EH (cell line): ENCODE measurements at places on chromosomes 12 and 14.

GRCh38 chr14:87067591-87067990, 925.4 kb downstream of the GALC start:
- no peak for DNase-seq

GRCh38 chr14:21990116-21990515, 316.5 kb upstream of the OR4E1 start:
- no peak for DNase-seq

GRCh38 chr12:24553259-24553658, 395.6 kb downstream of the BCAT1 start:
- DNase-seq: no peak

DNA sequence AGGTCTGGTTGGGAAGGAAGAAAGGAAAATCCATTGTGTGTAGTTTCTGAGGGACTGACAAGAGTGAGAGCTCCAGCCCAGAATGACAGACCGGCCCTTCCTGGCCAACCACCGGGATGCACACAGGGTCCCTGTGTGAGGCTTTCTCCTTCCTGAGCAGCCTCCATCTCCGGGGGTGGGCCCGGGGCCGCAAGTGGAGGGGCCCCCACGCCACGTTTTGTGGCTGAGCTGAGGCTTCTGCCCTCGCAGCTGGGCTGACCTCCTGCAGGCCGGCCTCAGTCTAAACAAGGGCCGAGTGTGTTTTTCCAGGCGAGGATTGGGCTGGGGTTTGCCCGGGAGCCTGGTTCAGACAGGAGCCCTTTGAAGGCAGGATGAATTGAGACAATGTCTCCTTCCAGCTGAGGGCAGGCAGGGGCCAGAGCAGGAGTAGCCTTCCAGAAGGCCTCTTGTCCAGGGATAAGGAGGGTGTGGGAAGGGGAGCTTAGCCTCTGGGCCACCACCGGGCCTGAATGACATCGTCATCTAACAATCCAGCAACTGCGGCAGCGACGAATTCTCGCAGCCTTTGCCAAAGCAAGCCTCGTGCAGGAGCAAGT, 96.5 kb upstream of the NCOR2 start:
- no peak for DNase-seq

GRCh38 chr12:103680591-103681141, 93.6 kb downstream of the STAB2 start:
- DNase-seq: no peak

GRCh38 chr12:12091977-12092663, 21.4 kb downstream of the BCL2L14 start:
- no peak for DNase-seq

GRCh38 chr12:52139579-52140062, 52.2 kb downstream of the KRT80 start:
- DNase-seq: peak; percentile 31

- no peak for DNase-seq
Observed at GRCh38 chr12:93460003-93460402, 7.3 kb upstream of the MRPL42 start.

DNA sequence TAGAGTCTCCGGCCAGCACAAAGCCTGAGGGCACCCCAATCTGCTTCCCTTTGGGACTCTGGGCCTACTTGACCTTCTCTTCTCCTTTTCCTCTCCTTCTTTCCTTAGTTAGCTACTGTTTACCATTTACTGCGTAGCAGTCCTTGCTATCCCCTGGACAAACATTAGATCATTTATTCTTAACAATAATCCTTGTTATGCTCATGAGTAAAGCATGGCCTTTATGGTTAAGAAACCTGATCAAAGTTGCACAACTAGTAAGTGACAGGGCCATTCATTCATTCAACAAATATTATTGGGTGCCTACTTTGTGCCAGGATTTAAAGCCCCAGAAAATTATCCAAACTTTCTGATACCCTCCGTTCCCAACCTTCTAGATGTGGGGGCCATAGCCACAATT, 3.2 kb upstream of the HDAC7 start:
- DNase-seq: no peak

DNA sequence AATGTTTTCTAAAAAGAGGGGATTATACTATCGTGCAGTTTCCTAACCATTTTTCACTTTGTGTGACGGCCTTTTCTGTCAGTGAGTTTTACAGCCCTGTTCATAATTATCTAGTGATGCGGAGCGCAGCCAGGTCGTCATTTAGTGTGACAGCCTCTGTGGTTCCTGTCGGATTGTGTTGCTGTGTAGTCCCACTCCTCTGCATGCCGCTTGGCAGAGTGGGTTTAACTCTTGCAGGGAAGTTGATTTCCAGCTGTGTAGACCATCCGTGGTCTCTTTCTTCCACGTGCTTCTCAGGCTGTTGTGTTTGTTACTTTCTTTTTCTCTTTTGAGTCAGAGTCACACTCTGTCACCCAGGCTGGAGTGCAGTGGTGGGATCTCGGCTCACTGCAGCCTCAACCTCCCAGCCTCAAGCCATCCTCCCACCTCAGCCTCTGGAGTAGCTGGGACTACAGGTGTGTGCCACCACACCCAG, 8.6 kb downstream of the RAN start:
- peak; percentile 7 for DNase-seq

- no peak for DNase-seq
Observed at GRCh38 chr14:79862045-79862444, 349.3 kb downstream of the DIO2 start.

GRCh38 chr12:66131067-66131688, 628 bp upstream of the LLPH start:
- DNase-seq: no peak

DNA sequence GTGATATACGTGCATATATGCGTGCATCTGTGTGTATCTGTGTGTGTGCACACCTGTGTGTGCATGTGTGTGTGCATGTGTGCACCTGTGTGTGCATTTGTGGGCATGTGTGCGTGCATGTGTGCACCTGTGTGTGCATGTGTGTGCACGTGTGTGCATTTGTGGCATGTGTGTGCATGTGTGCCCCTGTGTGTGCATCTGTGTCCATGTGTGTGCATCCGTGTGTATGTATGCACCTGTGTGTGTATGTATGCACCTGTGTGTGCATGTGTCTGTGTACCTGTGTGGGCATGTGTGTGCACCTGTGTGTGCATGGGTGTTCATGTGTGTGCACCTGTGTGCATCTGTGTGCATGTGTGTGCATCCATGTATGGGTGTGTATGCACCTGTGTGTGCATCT, 167.8 kb upstream of the SFSWAP start:
- no peak for DNase-seq

- DNase-seq: no peak
Observed at GRCh38 chr14:88975926-88976325, 151.5 kb downstream of the TTC8 start.

DNA sequence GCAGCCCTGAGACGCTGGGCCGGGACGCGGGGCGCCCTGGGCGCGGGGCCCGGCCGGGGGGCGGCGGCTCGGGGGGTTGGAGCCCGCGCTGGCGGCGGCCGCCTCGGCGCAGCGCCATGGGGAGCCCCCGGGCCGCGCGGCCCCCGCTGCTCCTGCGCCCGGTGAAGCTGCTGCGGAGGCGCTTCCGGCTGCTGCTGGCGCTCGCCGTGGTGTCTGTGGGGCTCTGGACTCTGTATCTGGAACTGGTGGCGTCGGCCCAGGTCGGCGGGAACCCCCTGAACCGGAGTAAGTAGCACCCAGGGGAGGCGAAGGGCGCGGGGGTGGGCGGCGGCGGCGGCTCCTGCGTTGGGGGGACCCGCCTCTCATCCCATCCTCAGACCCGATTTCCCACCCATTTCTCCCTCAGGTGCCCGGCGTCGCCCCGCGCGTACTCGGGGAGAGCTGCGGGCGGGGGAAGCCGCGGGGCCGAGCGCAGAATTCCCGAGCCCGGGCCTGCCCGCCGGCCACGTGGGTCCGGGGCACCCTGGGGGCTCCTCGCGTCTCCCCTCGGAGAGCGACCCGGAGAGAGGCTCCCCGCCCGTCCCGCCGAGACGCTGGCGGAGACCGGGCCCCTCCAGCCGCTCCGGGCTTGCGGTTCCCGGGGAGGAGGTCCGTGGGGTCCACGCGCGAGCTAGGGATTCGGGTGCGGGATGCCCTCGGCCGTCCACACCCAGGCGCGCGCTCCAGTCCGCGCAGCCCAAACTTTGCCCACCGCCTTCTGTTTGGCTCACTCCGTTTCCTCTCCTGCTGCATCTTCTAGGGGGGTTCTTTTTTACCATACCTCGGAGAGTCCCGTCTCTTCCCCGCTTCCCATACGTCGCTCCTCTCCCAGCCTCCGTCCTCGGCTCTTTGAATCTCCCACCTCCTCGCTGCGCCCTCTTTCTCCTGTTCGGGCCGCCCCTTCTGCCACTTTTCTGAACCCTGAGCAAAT, 807 bp downstream of the B4GALNT3 start:
- peak; percentile 15 for DNase-seq

- no peak for DNase-seq
Observed at GRCh38 chr14:73817020-73817655, 34.5 kb upstream of the PTGR2 start.

GRCh38 chr14:31142455-31143087, 65.0 kb downstream of the HECTD1 start:
- no peak for DNase-seq

GRCh38 chr12:74963867-74964331, 245.7 kb downstream of the KCNC2 start:
- DNase-seq: no peak

GRCh38 chr14:23055621-23056144, 1.6 kb downstream of the CDH24 start:
- DNase-seq: peak; percentile 46

DNA sequence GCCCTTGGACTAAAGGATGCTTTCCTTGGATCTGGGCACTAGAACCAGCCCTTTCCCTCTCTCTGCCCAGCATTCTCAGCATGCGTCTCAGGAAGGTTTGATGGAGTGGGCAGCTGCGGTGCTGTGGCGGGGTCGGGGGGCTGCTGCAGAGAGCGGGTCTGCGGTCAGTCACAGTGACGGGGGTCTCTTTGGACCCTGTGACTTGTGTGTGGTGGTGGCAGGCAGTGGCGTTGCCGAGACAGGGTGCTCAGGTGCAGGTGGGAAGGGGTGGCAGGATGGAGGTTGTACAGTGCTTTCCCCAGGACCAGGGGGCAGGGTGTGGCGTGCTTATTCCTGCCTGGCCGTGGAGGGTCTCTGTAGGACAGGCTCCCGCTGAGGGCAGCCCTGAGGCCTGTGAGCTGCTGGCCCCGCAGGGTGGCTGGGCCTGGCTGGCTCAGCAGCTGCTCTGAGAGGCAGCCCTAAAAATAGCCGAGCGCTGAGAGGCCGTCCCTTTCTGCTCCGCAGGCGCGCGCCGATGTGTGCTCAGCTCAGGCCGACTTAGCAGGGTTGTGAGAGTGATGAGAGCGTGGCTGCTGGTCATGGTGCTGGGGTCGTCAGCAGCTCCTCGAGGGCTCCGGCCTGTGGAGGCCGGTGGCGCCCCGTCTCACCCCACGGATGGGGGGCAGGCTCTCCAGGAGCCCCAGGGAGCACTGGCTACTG, 9.7 kb downstream of the PACS2 start:
- DNase-seq: no peak

DNA sequence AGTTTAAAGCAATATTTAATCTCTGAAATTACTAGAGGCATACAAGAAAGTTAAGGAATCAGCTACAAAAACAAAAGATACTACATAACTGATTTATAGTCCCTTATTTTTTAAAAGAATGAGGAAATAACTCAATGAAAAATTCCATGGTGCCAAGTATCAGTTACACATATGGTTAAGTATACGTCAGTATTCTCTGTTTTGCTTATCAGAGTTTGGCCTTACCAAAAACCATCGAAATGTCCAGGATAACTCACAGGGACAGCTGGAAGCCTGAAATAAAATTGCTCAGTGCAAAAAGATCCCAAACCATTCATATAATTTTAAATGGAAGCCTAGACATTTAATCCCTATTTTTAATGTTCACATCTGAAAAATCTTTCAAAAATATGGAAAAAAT, 3.6 kb downstream of the CFL2 start:
- peak; percentile 71 for DNase-seq

GRCh38 chr14:61640158-61641136, 54.9 kb upstream of the HIF1A start:
- DNase-seq: peak; percentile 46

DNA sequence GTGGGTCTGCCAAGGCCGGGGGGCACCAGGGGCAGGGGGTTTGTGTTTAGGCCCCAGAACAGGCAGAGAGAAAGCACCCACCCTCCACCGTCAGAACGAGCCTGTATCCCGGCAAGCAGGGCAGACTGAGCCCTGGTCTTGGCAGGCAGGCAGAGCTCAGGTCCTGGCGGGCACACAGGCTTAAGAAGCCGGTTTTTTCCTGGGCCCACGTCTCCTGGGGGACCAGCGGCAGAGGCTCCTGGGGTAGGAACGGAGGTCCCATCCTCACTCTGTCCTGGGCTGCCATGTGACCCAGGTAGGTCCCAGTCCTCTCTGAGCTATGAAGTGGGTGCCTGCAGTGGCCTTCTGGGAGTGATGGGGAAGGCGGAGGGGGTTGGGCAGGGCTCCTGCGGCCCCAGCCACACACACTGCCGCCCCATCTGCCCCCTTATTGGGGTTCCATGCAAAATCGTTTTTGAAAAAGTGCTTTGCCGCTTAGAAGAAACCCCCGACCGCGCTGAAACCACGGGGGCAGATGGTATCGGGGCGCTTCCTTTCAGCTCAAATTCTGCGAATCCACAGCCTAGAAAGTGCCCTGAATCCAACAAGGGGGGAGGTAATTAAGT, 24.2 kb downstream of the SH2B3 start:
- DNase-seq: no peak

DNA sequence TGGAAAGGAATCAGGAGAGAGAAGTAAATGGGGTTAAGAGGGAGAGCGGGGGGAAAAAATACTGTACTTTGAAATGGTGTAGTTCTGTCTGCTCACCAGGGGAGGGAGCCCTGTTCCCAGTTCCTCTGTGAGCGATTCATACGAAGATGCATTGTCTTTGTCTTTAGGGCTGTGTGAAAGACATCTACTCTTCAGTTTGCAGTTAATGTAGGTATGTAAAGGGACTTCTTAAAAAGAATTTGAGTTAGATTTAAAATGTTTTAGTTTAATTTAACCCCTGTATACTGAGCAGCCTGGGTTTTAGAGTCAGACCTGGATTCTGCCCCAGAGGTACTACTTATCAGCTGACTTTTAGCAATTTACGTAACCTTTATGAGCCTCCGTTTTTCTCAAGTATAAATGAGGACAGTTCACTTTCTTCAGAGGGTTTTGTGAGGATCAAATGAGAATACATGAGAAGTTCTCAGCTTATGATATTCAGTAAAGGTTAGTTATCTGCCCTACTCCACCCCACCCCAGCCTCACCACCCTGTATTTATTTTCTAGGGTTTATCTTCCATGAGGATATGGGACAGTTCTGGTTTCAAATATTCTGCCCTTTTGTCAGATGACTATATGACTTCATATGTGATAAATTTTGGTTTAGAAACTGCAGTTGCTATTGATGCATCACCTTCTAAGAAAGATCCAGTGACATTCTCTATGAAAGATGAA, 82.5 kb upstream of the EVL start:
- DNase-seq: peak; percentile 73

GRCh38 chr14:99067141-99067920, 204.7 kb downstream of the BCL11B start:
- no peak for DNase-seq

DNA sequence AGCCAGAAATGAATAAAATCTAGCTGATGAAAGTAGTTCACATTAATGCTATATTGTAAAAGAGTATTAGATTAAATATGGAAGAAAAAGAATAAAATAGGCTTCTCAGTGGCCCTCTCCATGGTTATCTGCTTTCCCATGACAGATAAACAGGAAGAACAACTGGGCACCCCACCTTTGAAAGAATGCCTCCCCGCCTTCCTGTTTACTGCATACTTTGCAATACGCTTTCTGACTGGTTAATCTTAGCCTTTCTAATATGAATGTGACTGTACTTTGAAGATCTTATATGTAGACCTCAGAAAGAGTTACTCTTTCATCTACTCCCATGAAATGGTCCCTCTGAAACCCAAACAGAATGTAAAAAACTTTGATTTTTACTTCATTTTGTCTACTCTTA, 34.1 kb upstream of the DAAM1 start:
- DNase-seq: no peak

GRCh38 chr12:105382771-105383622, 52.5 kb downstream of the C12orf75 start:
- DNase-seq: peak; percentile 77
